ENCODE measurements at places on chromosomes 7 and 10.

- no peak for DNase-seq
Observed at GRCh38 chr10:30747633-30748032, 118.1 kb upstream of the LYZL2 start.

- no peak for DNase-seq
Observed at GRCh38 chr7:1704811-1705738, 35.0 kb downstream of the ELFN1 start.

DNA sequence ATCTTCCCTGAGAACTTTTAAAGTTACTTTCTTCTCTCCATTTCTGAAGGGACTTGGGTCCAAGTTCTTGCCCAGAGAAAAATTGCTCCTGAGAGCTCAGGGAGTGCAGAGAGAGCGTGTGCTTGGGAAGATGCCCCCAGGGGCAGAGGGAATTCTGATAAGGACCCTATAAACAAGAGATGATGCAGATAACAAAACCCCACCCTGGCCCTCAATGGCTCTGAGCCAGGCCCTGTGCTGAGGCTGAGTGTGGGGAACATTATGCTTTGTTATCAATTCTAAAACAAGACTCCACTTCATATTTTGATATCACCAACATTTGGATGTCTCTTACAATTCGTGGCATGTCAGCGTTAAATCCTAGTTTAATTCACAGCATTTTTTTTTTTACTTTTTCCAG lies 34.4 kb upstream of the HABP2 start:
- DNase-seq: no peak

DNA sequence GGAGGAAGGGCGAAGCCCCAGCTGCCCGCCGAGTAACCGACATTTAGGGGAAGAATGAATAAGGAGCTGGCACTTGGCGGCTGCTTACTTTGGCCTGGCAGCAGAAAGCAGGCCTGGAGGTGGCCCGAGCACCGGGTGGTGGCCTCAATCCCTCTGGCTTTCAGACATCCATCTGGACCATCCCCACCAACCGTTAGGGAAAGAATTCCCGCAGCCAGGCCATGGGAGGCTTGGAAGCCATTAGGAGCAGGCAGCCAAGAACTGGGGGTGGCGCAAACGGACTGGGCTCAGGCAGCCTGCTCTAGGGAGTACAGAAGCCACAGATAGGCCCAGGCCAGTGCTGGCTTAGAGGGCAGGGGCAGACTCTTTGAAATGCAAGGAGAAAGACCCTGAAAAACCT lies 132.7 kb downstream of the NEURL1 start:
- no peak for DNase-seq

GRCh38 chr7:3493499-3493898 lies 192.4 kb downstream of the SDK1 start:
- DNase-seq: no peak

DNA sequence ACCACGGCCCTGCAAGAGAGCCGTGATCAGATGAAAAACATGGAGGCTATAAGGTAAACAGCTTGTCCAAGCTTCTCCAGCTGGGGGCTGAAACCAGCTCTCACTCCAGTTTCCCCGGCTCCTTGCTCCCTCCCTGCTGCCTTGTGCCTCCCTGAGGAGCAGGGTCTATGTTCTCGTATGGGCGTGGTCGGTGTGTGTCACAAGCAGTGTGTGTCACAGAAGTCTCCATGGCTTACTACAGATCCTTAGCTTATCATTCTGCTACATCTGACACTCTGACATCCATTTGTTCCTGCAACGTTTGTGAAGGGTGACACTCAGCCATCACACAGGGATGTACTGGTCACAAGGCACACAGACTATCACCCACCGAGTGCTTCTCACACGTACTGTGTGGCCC lies 54.6 kb downstream of the CSGALNACT2 start:
- no peak for DNase-seq

DNA sequence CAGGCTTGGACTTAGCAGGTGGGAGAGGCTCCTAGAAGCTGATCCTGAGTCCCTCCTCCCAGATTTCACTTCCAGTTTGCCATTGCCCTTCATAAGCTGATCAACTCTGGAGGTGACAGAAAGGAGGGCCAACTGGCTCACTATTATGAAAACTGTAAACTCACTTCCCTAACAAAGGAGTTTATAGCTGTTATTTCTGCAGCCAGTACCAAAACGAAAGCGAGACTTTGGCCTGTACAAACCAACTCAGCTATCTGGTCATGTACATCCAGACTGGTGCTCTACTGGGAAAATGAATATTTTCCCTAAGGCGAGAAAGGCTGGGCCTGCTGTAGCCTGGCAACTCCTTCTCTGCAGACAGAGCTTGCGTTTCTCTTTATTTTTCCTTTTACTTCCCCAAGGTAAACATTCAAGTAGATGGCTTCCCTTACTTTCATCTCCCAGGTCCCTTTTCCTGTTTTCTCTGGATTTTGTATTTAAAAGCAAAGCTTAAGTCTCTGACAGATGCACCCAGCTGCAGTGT lies 54.7 kb downstream of the GALNT17 start:
- no peak for DNase-seq

GRCh38 chr7:131843898-131844331 lies 287.5 kb upstream of the PODXL start:
- DNase-seq: no peak

DNA sequence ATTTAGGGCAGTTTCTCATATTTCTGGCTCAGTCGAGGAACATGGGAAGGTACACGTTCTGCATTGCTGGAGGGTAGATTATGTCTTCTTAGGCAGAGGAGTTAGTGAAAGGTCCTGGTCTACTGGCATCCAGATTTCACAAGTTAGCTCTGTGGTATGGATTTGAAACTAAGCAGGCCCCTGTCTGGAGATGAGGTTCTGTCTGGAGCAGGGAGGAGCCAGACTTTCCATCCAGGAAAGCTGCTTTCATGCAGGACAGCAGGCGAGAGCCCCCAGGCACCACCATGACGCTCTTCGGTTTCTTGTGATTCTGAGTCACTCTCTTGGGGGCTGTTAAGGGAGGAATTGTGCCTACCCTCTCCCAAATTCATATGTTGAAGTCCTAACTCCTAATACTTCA lies 184.3 kb downstream of the KIAA1217 start:
- DNase-seq: no peak

- no peak for DNase-seq
Observed at GRCh38 chr10:113234481-113234880, 284.4 kb downstream of the TCF7L2 start.

GRCh38 chr7:37359662-37360444 lies 88.8 kb downstream of the ELMO1 start:
- DNase-seq: no peak

DNA sequence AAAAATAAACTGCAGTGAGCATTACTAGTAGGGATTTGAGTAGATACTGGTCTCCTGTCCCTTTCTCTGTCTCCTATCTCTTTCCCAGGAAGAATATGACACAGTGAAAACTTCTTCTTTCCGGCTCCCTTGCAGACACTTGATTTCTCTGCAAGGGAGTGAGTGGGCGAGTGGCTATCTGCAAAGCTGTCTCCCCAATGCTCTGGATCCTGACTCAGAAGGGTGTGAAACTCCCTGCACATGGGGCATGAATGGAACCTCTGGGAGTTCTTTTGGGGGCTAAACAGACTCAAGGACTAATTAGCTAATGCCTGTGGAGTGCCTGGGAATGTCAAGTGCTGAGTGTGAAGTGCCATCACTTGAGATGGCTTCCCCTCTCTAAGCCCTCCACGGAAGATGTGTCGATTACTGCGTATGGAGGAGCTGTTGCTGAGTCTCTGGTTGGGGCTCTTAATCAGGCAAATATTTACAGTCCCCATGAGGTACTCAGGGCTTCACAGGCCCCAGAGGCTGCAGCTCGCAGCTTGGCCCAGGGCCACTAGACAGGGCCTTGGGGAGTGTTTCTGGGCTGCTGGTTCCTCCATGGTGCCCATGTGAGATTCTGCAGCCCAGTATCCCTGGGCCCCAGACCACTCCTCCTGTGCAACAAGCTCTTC lies 139.8 kb downstream of the RPS24 start:
- DNase-seq: no peak

GRCh38 chr7:158500651-158501052 lies 87.0 kb downstream of the PTPRN2 start:
- DNase-seq: no peak
